ENCODE measurements at places on chromosomes 5 and 9.

DNA sequence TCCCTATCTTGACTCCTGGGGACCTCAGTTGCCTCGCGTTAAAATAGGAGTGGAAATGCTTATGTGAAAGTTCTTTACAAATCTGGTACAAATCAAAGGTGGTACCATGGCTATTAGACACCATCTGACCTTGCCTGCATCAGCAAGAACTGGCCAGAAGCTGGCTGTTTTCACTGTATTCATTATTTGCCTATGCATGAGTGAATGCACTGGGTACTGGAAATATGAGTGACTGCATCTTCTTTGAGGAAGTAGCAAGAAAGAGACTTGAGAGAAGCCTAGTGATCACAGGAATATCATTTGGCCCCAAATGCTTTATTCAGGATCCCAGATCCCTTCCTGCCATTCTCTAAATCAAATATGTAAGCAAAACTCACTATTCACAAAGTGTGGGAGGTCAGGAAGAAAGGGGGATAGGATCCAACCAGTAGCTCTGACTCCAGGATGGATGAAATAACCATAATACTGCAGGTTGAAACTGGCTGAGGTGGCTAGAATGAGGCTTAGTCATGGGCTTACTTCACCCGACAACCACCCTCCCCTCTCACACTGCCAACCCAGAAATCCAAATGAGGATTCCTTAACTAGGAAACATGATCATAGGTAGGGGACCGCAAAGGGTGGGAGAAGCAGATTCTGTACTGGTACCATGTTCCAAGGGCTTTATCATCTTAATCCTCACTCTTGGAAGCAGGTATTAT, 56.7 kb downstream of the FAM114A2 start:
- no peak for DNase-seq

DNA sequence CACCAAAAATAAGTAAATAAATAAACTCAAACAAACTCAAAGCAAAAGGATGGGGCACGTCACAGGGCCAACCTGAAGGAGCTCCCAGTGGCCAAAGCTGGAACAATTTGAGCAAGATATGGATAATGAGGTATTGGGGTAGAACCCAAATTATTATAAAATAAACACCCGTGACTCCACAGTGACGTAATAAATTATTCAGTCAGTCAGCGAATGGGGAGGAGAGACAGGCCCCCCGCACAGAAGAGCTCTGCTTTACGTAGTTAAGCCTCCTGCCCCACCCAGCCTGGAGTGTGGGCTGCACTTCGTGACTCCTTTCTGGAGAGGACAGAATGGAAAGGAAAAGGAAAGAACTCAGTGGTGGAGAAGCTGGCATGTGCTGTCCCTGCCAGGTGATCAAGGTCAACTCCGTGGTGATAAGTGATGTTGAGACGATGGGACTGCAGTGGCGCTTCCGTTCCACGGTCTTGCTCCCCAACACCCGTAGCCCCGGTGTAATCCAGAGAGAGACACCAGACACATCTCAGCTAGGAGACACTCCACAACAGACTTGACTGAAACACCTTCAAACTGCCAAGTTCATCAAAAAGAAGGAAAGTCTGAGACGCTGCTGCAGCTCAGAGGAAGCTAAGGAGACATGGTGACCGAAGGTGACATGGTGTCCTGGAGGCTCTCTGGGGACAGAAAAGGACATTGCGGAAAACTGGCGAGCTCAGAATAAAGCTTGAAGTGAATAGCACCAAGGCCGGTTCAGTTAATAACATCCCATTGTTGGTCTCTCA, 83.3 kb upstream of the COL5A1 start:
- no peak for DNase-seq

GRCh38 chr5:105961572-105961971, 1709.2 kb downstream of the EFNA5 start:
- DNase-seq = no peak

- no peak for DNase-seq
Observed at GRCh38 chr9:4620881-4621555, 41.1 kb upstream of the PLPP6 start.

DNA sequence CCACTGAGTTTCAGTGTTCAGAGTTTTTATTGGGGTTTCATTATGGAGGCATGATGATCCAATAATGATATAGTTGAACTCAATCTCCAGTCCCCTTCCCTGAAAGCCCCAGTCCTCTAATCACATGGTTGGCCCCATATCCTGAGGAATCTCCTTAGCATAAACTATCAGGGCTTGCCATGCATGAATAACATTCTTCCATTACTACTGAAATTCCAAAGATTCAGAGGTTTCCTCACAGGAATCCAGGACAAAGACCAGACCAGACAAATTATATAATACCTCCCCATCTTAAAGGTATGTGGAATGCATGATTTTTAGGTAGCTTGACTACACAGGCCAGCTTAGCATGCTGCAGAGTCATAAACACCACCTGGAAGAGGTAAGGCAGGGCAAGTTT, 15.5 kb upstream of the LRRTM2 start:
- DNase-seq = no peak

GRCh38 chr9:3578786-3579185, 53.0 kb upstream of the RFX3 start:
- DNase-seq = no peak

GRCh38 chr9:129726322-129727160, 26.3 kb downstream of the PTGES start:
- peak; percentile 61 for DNase-seq

- DNase-seq = no peak
Observed at GRCh38 chr9:38338342-38339018, 54.0 kb upstream of the ALDH1B1 start.

GRCh38 chr5:60677850-60678664, 21.9 kb downstream of the DEPDC1B start:
- no peak for DNase-seq

DNA sequence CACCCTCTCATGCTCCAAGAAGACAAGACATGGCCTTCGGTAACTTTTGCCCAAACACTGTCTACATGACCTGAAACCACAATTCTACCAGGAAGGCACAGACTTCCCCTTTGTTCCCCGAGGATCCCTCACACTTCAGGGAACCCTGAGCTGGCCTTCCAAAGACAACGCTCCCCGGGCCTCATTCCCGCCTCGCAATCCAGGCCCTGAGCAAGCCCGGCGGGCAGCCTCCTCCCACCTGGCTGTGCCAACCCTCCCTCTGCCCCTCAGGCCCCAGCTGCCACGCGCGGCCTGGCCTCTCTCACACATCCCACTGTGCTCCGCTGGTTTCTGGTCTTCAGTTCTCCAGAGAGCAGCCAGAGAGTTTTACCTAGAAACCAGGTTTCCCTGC, 7.3 kb downstream of the QSOX2 start:
- DNase-seq = no peak

DNA sequence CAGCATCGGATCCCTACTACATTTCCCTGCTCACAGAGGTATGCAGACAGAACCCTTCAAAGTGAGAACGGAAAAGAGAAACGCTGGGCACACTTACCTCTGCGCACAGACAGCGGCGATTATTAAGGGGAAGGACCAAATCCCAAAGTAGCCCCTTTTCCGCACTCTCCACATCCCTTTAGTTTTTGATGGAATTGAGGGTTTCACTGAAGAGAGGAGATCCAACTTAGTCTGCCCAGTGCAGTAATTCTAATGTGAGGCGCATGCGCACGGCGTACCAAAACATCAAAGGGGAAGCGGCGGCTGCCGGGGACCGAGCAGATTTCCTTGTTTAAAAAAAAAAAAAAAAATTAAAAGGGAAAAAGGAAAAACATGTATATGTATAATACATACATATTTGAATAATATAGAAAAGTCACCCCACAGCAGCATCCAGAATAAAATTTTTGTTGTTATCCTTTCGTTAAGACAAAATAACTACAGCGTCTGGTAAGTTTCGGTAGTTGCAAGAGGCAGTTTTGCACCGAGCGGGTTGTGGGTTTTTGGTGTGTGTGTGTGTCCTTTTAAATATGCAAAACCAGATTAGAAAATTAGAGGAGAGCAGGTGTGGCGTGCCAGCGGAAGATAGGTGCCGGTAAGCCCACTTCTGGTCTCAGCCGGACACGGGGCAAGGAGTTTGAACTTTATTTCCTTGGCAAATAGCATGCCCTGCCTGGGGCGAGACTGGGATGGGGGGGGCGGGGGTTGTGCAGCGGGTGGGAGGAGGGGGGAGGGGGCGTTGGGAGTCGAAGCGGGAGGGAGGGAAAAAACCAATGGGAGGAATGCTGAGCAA, at the start of gene GABRB2:
Gene GABRB2 (minus strand): TSS at position 256 of the 832 bp plus-strand sequence. CDS start 82 bp downstream, at position 174.
- peak; percentile 32 for DNase-seq

- no peak for DNase-seq
Observed at GRCh38 chr9:90774682-90775081, 26.9 kb upstream of the SYK start.

DNA sequence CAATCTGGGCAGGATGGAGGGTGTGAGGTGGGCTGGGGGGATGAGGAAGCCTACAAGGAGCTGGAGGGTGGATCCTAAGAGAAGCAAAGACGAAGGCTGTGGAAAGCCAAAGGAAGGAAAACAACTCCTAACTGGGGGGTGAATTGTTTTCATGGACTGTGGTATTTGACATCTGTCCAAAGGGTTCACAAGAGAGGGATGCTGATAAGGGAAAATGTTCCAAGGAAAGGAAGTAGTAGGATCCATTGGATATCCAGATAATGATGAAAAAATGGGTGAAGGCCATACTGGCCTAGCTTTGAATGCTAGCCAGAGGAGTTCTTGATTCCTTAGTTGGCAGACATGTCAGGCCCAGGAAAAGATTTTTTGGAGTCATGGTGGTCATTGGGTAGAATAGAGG, 51.8 kb upstream of the FOXI1 start:
- no peak for DNase-seq

DNA sequence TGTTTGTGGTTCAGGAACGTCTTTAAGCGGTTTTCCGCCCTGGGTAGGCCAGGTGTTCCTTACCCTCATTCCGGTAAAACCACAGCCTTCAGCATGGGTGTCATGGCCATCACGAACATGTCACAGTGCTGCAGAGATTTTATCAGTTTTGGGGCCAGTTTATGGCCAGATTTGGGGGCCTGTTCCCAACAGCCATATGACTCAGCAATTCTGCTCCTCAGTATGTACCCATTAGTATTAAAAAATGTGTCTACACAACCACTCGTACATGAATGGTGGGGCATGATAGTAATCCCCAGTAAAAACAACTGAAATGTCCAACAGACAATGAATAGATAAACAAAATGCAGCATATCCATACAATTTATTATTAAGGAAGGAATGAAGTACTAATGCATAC, 51.9 kb upstream of the TTC23L start:
- DNase-seq = no peak

- peak; percentile 18 for DNase-seq
Observed at GRCh38 chr5:175885813-175886212, 14.4 kb downstream of the CPLX2 start.

- DNase-seq = no peak
Observed at GRCh38 chr5:152804179-152804578, 399.1 kb upstream of the NMUR2 start.

GRCh38 chr5:42636425-42636824, 120.2 kb upstream of the CCDC152 start:
- no peak for DNase-seq

DNA sequence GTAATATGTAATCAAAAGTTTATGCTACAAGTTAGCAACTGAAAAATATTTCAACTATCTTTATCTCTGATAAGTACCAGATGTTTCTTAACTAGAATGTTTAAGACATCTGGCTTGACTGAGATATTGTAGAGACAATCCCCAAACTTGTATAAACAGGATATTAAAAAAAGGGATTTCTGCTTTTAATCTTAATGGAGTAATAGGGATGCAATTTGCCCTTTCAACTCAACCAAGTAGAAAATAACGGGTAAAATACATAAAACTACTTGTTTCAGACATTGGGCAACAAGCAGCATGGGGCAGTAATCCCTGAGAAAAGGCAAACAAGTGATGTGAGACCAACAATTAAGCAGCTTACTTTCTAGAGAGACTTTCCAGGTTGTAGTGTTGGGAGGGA, 9.4 kb upstream of the ADAMTS12 start:
- DNase-seq = no peak

- DNase-seq = peak; percentile 56
Observed at GRCh38 chr5:50667023-50667652, 701 bp downstream of the PARP8 start.

DNA sequence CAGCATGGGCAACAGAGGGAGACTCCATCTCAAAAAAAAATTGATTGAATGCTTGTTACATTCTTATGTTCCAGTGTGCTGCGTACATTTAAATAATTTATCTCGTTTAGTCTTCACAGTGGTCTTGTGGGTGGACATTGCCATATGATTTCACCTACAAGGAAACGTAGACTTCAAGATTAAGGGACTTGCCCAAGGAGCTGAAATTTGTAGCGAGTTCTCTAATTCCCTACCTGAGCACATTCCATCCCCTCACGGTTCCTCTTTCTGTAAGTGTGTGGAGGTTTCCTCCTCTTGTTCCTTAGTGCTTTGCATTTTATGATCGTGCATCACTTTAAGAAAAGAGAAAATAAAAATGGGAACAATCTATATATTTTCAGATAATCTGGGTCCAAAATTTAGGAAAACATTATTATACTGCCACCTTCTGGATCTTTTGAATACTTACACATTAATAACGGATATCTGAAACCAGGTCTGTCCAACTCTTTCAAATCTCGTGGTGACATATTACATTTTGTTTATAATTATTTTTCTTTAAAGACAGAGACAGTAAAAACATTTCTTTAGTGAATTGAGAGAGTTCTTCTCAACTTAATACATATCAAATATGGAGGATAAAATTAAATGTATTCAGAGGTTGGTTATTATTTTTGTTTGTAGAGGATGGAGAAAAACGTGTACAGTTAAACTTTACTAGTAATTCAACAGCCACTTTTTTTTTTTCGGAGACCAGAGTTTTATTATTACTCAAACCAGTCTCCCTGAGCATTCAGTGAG, 29.9 kb upstream of the C7 start:
- DNase-seq = no peak

- no peak for DNase-seq
Observed at GRCh38 chr9:16064771-16065170, 511.9 kb downstream of the CCDC171 start.

DNA sequence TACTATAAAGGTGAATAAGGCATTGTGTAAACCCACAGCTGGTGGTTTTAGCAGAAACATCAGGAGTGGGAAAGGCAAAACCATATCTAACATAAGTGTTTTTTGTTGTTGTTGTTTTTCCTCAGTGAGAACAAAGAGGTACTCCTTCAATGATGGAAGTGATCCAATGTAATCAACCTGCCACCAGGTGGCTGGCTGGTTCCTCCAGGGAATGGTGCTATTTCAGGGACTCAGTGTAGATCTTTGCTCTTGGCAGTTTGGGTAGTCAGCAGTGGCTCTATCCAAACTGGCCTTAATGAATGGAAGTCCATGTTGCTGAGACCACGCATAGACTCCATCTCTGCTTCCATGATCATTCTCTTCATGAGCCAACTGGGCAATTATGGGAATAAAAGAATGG, 10.8 kb downstream of the DMRTA1 start:
- DNase-seq = no peak

GRCh38 chr9:85208666-85209065, 533.1 kb downstream of the AGTPBP1 start:
- no peak for DNase-seq

DNA sequence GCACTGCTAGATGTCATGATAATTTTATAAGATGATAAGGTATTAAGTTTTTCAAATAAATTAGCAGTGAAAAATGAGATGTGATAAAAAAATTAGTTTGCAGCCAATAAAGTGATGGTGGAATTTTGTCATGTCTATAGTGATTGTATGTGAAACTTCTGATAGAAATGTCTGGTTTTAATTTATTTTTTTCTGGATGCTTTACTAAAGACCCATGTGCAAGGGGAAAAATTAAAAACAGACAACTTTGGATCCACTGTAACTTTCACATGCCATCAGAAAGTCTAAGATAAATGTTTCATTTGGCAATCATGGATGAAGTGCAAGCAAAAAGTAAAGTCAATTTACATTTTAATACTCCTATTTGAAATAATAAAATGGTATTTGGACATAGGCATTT, 4.4 kb upstream of the NDUFS4 start:
- DNase-seq = no peak

- DNase-seq = no peak
Observed at GRCh38 chr5:103340717-103341388, 82.3 kb downstream of the MACIR start.

Data from Calu3 (cell line).